ENCODE measurements at places on chromosomes 2 and 18.

DNA sequence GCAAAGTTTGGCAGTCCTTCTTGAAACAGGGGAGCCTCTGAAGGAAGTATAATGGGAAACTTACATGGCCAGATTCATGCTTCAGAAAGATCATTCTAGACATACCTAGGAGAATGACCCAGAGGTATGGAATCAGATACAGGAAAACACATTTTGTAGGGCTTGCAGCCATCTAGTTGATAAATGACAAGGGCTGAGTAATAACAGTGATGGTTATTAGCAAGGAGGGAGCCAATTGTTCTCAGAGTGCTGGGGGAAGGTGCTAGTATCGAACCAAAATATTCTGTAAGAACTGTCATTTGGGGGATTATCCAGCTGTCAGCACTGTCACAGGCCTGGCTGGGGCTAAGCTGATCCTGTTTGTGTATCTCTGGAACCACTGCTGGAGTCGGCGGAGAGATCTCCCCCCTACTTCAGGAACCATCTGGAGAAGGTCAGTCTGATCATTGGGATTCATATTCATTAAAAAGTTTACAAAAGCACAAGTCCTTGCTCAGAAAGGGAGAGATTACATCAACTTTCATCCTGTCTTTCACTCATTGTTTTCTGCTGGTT, 113.8 kb upstream of the THSD7B start:
- DNase-seq = no peak

- DNase-seq = no peak
These were observed 238.0 kb downstream of the UBE2E3 start for GRCh38 chr2:181218401-181218821.

- DNase-seq = no peak
These were observed 28.2 kb upstream of the TNP1 start for GRCh38 chr2:216888081-216888480.

GRCh38 chr18:48941672-48942071, 9.1 kb downstream of the SMAD7 start:
- no peak for DNase-seq

DNA sequence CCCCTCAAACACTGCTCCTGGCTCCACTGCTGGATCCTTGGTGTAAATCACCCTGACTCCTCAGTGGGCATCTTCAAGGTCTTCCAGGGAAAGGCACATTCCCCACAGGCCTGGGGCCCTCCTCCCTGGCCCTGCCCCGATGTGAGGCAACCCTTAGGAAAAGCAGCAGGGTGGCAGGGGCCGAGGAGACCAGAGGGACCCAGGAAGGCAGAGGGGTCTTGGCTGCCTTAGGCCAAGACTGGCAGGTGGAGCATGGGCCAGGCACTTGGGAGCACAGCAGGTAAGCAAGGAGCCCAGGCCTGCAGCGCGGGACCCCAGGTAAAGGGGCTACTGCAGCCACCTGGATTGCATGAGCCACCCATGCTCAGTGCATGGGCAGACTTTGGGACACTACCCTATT, 96.9 kb downstream of the GYPC start:
- no peak for DNase-seq

DNA sequence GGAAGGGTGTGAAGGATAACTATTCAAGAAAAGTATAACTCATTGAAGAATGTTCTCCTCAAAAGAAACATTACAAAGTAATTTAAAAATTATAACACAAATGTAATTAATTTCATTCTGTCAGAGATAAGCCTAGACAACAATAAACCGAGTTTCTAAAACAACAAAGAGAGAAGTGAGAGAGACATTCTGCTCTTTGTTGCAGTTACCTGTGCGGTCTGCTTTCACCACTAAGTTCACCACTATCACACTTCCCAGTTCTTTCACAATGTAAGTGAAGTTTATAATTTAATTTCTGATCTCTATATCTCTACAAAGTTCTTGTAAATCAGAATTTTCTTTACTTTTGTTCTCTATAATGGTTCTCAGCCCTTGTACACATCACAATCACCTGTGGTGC, 76.3 kb upstream of the FRZB start:
- DNase-seq = no peak

- DNase-seq = no peak
These were observed 115.6 kb downstream of the TXNL1 start for GRCh38 chr18:56522816-56523215.

DNA sequence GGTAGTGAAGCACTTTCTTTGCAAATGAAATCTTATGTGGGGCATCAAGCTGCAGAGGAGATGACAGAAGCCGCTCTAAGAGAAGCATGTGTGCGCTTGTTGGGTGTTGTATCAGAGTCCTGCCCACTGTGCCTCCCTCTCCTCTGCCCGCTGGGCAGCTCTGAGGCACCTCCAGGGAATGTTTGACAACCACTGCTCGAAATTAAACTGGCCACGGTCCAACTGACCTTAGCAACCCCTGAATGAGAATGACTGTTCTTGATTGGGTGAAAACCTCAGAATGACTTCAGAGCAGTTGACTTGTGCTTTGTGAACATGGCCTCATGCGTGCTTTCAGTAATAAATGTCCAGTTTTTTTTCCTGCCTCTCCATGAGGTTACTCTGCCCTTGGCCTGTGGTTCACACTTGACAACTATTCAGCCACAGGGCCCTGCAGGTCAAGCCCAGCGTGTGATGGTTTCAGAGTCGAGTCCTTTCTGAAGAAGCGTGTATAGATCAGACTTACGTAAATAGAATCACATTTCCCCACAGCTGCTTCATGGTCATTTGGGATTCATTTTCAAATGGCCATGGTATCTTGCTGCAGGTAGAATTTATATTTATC, 94.9 kb downstream of the SLC4A3 start:
- no peak for DNase-seq

DNA sequence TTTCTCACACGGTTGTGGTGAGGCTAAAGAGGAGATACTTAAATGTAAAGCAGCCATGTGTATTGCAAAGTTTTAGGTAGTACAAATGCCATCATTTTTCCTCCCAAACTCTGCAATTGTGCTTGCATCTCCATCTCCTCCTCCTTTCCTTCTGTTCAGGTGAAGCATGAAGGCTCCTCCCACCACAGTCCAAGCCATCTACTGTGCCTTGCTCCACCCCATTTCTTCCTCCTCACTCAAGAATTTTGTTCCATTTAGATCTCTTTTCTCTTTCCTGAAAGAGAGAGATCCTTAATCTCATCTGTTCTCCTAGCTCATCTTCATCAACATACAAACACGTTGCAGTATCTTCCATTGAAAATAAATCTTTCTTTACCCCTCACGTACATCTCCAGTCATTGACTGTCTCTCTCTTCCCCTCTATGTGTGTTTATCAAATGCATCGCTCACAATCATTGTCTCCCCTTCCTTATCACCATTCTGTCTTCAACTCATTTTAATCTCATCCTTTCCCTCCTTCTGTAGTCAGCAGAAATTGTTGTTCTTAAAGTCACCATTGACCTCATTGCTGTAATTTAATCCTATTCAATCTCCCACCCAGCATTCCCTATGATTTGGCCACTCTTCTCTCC, 392.1 kb downstream of the RAD51AP2 start:
- no peak for DNase-seq

DNA sequence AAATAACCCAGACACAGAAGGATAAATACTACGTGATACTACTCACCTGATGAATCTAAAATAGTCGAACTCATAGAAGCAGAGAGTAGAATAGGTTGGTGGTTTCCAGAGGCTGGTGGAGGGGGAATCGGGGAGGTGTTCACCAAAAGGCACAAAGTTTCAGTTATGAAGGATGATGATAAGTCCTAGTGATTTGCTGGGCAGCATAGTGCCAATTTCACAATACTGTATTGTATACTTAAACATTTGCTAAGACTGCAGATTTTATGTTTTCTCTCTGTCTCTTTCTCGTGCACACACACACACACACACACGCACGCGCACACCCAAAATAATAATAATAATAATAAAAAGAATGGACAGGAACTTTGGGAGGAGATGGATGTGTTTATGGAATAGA, 220.3 kb upstream of the EPAS1 start:
- no peak for DNase-seq

GRCh38 chr2:217153510-217153909, 293.6 kb upstream of the TNP1 start:
- DNase-seq = no peak

- no peak for DNase-seq
These were observed 19.1 kb downstream of the BCL2L11 start for GRCh38 chr2:111139637-111140317.

All from uterus (tissue), 4 donors.